ENCODE measurements at places on chromosomes 4 and X.

DNA sequence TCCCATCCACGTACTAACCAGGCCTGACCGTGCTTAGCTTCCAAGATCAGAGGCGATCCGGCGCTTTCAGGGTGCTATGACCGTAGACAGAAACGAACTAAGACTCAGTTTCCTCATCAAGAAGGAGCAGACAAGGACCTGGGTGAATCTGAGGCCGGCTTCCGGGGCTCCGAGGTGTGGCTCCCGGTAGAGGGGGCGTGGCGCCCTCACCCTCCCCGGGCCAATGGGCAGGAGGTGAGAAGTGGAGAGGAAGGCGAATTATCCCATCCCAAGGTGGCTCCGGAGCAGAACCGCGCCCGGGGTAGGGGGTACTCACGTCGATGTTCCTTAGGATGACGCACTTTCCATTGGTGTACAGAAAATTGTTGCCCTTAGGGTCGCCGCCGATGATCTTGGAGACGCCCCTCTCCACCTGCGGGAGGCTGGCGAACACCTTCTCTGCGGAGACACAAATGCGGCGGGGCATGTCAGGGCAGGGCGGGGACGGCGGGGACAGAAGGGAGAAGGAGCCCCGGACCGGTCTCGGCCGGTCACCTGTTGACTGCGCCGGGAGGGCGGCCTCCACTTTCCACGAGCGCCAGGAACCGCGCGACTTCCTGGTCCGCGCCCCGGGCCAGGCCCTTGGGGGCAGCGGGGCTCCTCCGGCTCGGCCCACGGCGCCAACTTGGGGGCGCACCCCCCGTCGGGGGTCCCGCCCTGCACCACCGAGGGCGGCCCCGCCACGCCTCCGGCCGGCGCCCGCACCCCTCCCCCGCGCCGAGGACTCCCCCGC is 616 bp downstream of the WDR1 start:
- DNase-seq, result no peak

DNA sequence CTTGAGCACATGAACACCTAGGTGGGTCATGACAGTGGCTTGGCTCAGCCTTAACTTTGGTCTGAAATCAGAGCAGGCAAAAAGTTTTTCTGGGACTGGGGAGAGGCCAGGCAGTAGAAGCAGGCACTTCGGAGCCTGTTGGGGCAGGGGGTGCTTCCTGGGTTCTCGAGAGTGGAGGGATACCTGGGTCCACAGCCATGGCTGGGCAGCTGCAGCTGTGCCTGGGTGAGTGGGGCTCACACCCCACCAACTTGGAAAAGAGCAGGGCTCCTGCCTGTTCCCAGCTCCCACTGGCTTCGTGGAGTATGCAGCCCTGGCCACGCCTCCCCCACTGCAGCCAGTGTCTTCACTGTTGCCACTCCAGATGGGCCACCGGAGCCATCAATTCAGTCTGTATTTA is 56.4 kb upstream of the NUDT6 start:
- no peak for DNase-seq

DNA sequence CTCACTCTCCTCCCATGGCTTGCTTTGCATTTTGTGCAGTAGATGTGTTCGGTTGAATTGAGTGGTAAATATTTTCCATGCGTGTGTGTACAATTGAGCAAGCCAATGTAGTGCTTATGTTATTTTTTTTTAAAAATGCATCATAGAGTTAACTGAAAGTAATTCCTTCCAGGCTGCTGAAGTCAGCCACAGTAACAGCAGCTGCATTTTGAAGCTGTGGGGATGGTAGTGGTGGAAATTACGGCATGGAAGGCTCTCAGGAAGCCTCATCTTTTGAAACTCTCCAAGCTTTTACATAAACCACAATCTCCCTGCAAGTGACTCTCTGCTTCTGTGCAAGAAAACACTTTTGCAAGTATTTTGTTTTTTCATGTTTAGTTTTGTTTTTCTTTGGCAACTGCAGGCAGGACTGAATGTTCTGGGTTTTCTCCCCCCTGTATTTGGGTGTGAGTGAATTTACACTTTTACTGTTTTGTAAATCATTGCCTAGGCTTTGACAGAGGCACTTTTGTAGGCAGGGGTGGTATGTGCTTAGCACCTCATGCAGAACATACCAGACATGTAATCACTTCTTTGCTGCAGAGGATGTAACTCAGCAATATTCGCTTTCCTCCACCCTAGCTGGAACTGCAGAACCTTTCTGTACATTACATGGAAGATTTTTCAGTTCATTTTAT is 56.2 kb downstream of the LRRC66 start:
- no peak for DNase-seq

DNA sequence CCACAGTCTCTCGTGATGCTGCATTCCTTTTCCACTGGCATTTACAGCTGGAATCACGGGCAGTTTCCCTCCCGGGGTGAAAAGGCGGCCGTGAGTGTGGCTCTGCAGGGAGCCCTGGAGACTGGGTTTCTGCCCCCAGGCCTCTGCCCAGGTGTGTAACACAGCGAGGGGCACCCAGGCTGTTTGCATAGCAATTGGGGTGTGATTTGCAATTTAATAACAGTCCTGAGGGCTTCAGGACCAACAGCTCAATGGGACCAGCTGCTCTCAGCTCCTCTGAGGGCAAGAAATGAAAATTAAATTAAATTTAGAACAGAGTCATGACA is 99.0 kb upstream of the SHOX start:
- no peak for DNase-seq

DNA sequence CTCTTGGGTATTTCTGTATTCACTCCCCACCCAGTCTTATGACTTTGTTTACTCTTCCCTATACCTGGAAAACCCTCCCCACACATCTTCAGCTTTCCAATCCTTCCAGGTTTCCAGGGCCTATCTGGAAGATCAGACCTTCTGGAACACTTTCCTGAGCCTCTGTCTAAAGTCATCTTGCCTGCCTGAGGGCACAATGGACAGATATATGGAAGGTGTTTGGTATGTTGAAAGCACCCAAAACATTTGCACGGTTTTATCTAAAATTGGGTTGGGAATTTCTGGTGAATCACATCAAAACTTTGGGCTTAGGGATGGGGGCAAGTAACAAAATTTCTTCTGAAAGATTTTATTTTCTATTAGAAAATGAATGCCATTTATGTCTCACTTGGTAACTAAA is 16.0 kb downstream of the CLDN2 start:
- DNase-seq, result no peak

- no peak for DNase-seq
Measured at GRCh38 chr4:83266689-83267088, 17.9 kb downstream of the COQ2 start.

- no peak for DNase-seq
Measured at GRCh38 chr4:121822796-121823504, 733 bp downstream of the CCNA2 start.

DNA sequence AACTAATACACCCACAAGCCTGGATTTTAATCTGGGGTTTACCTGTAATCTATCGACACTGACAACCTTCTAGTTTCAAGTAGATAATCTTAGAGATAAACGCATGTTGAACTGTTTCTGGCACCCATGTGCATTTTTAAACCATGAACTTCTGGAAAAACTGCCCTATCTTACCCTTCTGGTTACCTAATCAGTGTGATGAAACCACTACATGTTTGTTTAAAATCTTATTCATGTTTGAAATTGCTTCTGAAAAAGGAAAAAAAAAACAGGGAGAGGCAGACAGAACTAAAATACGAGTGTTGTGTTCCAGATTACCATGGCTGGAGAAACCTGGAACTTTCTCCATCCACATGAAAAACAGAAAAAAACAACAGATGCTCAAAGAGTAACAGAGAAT is 139.3 kb downstream of the MID1IP1 start:
- DNase-seq, result no peak

DNA sequence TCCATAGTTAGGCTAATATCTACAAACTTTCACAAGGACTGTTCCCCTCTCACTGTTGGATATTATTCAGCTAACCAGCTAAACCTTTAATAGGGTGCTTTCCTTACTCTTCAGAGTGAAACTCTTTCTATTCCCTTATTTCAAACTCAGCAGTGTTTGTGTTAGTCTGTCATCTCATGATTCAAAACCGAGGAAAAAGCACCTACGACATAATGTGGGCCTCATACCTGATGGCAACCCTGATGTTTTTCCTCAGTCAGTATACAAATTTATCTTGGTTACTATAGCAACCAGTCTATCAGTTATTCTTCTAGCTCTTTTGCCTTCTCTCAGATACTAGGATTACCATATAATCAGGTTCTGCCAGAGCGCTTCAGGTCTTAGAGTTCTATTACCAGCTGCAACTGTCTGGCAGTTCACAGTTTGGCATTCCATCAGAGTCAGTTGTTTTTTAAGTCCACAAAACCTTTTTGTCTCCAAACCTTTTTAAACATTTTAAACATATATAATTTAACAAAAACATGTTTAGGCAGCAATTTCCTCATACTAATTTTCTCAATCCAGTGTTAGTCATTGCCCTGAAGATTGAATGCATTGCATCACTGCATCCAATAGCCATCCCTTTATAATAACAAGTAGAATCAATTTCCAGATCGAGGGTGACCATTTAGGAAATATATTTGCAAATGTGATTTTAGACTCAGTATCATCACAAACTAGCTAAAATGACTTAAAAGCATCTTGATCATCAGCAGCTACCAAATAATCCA is 7.4 kb downstream of the WDR44 start:
- DNase-seq, result no peak

DNA sequence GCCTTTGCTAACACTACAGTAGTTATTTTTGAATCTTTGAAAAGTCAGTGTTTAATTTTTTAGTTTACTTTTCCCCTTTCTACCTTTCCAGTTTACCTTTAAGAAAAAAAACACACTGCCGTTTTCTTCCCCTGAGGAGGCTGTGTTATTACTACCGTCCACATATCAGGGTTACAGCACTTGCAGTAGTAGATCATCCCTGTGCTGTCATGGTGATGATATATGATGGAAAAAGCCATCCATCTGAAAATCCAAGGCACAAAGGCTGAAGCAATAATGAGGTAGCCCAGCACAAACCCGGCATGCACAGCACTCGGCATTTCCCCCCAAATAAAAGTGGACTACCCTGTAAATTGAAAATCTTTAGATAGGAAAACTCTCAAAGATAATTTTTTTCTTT is 258.7 kb downstream of the CXXC4 start:
- DNase-seq, result no peak

- DNase-seq, result no peak
Measured at GRCh38 chrX:111395149-111395548, 16.8 kb downstream of the DCX start.

GRCh38 chr4:127604949-127605709 is 27.6 kb upstream of the INTU start:
- DNase-seq, result no peak

GRCh38 chrX:124212622-124213021 is 119.8 kb upstream of the TEX13D start:
- DNase-seq, result no peak

DNA sequence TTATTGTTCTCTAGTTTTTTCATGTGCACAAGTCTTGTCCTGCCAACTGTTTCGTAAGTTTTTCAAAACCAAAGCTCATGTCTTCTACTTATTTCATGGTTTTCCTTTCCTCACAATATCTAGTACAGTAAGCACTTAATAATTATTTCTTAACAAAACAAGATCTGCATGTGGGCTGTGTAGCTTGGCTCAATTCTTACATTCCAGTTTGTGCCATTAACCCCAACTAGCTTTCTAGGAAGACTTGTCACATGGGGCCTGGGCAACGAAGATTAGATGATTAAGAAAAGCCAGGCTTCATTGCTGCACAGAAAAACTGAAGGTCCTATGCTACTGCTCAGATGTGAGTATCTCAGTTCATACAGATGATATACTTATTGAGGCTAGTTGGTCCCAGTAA is 155.3 kb upstream of the TEX13A start:
- no peak for DNase-seq

DNA sequence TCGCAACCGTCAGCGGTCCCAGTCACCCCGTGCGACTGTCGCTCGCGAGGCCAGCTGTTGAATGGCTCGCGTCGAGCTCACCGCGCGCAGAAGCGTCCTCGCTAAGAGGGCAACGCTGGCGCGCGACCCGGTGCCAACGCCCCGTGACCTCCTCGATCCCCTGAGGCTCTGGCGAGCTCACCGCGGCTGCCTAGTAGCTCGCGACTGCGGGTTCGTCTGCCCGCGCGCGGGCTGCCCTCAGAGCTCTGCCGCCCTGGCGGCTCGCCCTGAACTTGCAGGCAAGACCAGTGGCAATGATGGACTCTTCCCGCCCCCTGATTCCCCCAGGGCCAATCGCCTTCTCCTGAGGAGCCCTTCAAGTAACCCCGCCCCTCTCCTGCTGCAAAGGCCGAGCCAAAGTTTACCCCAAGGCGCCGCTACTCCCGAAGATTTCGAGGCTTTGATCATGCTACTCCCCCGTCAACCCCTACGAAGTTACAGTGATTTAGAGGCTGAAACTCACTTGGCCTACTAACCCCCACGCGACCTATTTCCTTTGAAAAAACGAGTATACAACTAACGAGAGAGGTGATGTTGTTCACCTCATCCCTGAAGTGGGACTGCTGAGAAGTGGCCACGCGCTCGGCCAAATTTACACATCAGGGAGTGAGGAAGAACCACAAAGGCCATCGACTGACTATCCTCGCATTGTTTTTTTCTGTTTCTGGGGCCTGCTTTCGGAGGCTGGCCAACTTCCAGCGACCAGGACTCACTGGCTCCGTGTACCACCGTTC is 37.5 kb downstream of the PGRMC1 start:
- no peak for DNase-seq

Measured in stimulated activated CD8-positive, alpha-beta memory T cell treated with anti-CD3 and anti-CD28 coated beads, Interleukin-15, amount 100 ng/mL, for 24 hours (primary cell).